ENCODE measurements at places on chromosomes 5 and 9. TPM values are rescaled to one million over a fixed set of nuclear protein-coding genes. Genes with fewer than 3 reads are reported as not detected.

DNA sequence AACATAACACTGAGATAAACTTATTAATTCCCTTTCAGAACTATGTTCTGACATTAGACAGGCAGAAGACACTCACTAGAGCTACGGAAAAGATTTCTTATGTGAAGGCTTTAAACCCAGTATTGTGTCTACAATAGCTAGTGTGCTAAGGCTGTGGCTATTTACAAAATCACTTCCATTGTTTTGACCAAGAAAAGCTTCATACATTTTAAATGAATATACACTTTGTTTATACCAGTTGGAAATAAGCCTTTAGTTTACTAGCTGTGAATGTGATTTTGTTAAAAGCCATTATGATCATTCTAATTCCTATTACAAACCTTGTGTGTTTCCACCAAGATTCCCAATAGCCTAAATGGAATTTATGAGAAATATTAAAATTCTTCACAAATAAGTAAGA lies 83.0 kb downstream of the AGTPBP1 start:
- no peak for DNase-seq

DNA sequence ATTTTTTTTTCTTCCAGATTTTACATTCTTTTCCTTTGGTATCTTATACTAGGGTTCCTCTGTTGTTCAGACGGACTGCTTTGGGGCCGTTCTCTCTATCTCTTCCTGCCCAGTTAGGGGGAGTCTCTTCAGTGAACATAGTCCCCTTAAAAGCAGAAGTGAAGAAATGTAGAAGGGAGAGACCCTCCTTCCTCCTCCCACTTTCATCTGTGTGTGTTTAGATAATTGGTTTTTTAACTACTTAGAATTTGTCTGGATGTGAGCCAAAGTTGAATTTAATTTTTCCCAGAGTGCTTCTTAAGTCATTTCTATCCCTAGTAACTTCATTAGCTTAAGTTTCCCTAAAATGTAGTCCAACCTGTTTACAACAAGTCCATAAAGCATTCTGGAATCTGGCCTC lies 167.5 kb downstream of the HACD4 start:
- no peak for DNase-seq

DNA sequence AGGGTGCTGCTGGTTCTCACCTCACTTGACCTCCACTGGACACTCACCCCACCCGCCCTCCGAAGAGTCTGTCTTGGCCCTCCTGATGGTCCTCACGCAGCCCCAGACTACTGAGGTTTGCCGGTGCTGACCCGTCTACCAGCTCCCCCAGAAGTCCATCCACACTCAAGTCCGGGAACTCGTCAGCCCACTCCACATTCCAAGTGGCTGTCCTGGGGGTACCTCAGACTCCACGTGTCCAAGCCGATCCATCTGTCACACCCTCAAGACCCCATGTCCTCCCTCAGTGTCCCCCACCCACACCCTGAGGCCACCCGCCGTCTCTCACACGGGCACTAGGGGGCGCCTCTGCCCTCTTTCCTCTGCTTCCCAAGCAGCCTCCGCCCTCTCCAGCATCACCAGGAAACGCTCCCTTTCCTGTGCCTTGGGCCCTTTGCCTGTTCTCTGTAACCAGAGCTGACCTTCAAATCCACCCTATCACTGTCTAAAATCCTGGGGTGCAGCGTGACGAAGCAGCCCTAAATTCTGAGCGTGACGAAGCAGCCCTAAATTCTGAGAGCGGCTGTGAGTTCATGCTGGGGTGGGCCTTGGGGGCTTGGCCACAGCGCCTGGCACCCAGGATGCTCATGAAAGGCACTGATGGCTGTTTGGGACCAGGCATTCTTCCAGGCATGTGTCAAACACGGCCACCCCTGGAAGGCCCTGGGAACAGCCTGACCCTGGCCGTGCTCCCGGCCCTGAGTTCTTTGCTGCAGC lies 95.7 kb downstream of the KCNT1 start:
- peak; percentile 71 for DNase-seq

GRCh38 chr9:93677048-93677571 lies 100.7 kb downstream of the PHF2 start:
- no peak for DNase-seq

GRCh38 chr9:134680393-134681060 lies 38.9 kb downstream of the COL5A1 start:
- DNase-seq: no peak

DNA sequence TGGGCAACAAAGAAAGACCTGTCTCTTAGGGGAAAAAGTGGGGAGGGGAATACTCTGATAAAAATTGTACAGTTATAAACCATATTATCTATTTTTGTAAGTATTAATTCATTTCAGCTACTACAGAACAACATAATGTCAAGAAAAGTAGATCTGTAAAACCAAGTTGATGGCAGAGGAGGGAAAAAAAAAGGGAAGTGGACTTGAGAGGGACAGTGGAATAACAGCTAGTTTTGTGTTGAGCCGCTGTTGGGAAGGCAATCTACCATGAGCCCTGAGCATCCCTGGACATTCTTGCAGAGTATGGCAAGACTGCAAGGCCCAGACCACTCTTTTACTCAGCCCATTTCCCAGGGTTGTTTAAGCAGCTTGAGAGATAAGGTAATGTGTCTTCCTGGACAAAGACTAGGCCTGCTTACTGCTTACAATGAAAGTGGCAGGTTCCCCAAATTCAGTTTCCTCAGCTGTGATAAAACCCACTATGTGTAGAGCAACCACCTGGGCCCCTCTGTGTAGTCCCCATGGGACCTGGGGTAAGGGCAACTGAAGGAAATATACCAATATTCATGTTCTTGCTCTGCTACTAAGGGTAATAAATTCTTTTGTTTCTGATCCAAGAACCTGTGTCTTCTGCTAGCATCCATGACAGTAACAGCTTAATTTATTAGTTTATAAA lies 25.0 kb downstream of the CEP120 start:
- peak; percentile 83 for DNase-seq

GRCh38 chr5:108786806-108787483 lies 39.2 kb downstream of the FER start:
- no peak for DNase-seq

Gene KLF9
- total RNA-seq: not detected

Gene CBY3
- not detected for total RNA-seq

Gene PCDHGA10
- 8.5 TPM for total RNA-seq

Gene SLC4A9
- total RNA-seq: not detected

Gene C5orf52
- not detected for total RNA-seq
